ENCODE measurements at places on chromosomes 2 and 18.

- no peak for DNase-seq
Measured at GRCh38 chr2:120632796-120633646, 102.6 kb upstream of the GLI2 start.

- DNase-seq, result peak; percentile 16
Measured at GRCh38 chr18:13313006-13313686, 94.6 kb downstream of the LDLRAD4 start.

- no peak for DNase-seq
Measured at GRCh38 chr2:18454692-18455235, 105.7 kb downstream of the RDH14 start.

- no peak for DNase-seq
Measured at GRCh38 chr2:130864830-130865800, 28.4 kb downstream of the ARHGEF4 start.

DNA sequence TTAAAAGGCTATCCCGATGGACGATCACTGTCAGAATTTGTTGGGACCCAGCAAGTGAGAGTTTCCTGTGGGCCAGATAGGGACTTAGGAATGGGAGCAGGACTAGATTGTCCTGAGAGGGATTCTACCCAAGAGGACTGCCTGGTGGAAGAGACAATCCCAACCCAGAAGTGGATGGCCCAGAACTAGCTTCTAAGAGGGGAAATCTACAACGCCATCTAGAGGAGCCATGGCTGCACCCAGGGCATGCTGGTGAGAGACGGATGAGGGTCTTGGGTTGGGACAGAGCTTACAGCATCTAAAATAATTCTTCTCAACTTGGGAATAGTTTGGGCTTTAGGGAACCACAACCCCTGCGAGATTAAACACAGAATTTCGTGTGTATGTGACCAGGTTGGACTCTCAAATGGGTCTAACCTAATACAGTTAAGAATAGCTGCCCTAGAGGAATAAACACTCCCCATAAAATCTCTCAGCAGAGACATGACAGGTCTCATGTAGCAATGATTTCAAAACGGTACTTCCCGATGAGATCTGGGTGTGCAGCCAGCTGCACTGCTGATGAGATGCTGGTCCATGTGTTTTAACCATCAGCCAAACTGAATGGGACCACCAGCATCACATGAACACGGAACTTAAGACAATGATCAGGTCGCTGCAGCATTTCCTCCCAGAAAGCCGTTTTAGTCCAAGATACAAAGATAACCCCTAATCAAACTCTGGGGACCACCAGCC, 50.8 kb downstream of the CCBE1 start:
- no peak for DNase-seq

- DNase-seq, result peak; percentile 6
Measured at GRCh38 chr2:182642328-182642727, 73.7 kb upstream of the DNAJC10 start.

DNA sequence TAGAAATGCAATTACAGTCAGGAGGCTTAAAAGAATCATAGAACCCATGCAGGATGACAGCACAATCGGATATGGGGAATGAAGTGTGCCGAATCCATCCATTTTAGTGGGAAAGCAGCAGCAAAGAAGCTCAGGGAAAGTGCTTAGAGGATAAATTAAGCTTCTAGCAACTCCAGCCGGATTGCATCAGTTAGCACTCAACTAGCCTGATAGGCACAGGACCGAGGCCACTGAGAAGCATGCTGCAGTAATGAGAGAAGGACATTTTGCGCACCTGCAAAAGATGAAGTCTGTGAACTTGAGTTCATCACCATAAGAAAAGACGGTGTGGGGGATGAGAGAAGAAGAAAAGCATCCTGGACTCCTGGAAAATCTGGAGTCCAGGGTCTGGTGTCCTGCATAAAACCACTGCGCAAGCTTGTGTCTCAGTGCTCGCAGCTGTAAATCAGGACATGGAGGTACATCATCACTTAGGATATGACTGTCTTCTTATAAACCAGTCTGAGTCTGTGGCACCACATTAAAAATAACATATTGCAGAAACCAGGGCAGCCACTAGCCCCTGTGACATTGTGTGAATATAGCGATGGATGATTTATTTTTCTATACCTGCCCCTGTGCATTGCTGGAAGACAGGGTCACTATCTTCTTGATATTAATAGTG, 665.5 kb upstream of the SOX11 start:
- DNase-seq, result no peak

GRCh38 chr2:71299507-71299906, 32.1 kb upstream of the ZNF638 start:
- DNase-seq, result no peak

- no peak for DNase-seq
Measured at GRCh38 chr18:77102259-77103040, 30.1 kb downstream of the MBP start.

- DNase-seq, result no peak
Measured at GRCh38 chr2:68603059-68603458, 40.3 kb upstream of the PROKR1 start.

- no peak for DNase-seq
Measured at GRCh38 chr18:25935356-25935755, 155.1 kb downstream of the SS18 start.

GRCh38 chr2:35080231-35080910, 1275.2 kb upstream of the CRIM1 start:
- DNase-seq, result no peak

- DNase-seq, result no peak
Measured at GRCh38 chr18:46338766-46339165, 234.6 kb downstream of the HAUS1 start.

DNA sequence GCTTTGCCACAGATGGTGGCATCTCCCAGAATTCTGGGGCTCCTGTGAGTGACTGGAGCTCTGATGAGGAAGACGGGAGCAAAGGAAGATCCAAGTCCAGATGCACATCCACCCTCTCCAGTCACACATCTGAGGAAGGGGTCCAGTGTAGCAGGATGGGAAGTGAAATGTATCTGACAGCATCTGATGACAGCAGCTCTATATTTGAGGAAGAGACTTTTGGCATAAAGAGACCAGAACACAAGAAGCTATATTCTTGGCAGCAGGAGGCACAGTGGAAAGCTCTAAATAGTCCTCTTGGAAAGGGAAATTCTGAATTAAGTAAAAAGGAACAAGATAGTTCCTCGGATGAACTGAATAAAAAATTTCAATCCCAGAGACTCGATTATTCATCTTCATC, 23.5 kb upstream of the C1GALT1C1L start:
- DNase-seq, result no peak

- DNase-seq, result no peak
Measured at GRCh38 chr2:70498528-70498927, 55.1 kb downstream of the TGFA start.

- DNase-seq, result no peak
Measured at GRCh38 chr2:199692489-199692888, 158.5 kb downstream of the FTCDNL1 start.

DNA sequence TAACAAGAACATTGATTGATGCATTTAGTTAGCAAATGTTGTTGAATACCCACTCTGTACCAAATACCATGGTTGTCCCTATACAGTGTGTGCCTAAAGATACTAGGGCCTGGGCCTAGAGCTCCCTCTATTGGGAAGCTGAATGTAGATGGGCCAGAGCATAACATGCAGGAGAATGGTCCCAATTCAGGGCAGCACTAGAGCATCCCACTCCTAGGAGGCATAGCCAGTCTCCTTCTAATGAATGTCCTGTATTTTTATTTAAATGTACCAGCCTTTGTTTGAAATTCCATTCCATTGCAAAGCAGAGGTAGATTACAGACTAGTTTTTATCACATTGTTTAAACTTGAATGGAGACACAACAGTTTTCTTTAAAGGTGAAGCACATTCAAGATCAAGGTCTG, 90.6 kb downstream of the FEZ2 start:
- peak; percentile 17 for DNase-seq

- no peak for DNase-seq
Measured at GRCh38 chr2:35891528-35891927, 464.1 kb upstream of the CRIM1 start.

GRCh38 chr18:6610466-6610865, 119.0 kb upstream of the ARHGAP28 start:
- DNase-seq, result no peak

GRCh38 chr2:239904496-239904895, 120.6 kb downstream of the NDUFA10 start:
- DNase-seq, result no peak

- peak; percentile 64 for DNase-seq
Measured at GRCh38 chr18:59846814-59847490, 52.8 kb upstream of the PMAIP1 start.

DNA sequence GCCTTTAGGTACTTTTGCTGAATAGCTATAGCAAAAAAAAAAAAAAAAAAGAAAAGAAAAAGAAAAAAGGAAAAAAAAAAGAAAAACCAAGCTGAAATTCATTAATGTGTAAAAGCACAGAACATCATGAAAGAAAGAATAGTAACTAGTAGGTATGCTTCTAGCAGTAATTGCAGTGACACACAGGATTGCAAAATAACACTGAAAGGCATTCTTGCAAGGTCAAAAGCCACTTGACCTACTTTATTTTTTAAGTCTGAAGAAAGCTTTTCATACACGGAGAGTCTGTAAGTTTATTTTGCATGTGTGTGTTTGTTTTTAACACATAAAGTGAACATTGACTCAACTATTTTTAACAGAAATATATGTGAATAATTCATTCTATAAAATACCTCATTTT, 54.4 kb downstream of the DOK6 start:
- no peak for DNase-seq

- no peak for DNase-seq
Measured at GRCh38 chr2:113089916-113090315, 22.1 kb downstream of the IL1F10 start.

- no peak for DNase-seq
Measured at GRCh38 chr2:160199683-160200389, at the start of gene ITGB6. Gene ITGB6, minus strand, starts transcription at chr2:160200272. Its CDS starts 209 bp downstream, at chr2:160200063.

- no peak for DNase-seq
Measured at GRCh38 chr2:182598626-182599025, 117.4 kb upstream of the DNAJC10 start.

GRCh38 chr2:65075605-65076344, 19.6 kb downstream of the CEP68 start:
- DNase-seq, result no peak

GRCh38 chr2:47554311-47554905, 151.5 kb downstream of the MSH2 start:
- no peak for DNase-seq

- no peak for DNase-seq
Measured at GRCh38 chr2:118492335-118492734, 355.1 kb downstream of the EN1 start.

DNA sequence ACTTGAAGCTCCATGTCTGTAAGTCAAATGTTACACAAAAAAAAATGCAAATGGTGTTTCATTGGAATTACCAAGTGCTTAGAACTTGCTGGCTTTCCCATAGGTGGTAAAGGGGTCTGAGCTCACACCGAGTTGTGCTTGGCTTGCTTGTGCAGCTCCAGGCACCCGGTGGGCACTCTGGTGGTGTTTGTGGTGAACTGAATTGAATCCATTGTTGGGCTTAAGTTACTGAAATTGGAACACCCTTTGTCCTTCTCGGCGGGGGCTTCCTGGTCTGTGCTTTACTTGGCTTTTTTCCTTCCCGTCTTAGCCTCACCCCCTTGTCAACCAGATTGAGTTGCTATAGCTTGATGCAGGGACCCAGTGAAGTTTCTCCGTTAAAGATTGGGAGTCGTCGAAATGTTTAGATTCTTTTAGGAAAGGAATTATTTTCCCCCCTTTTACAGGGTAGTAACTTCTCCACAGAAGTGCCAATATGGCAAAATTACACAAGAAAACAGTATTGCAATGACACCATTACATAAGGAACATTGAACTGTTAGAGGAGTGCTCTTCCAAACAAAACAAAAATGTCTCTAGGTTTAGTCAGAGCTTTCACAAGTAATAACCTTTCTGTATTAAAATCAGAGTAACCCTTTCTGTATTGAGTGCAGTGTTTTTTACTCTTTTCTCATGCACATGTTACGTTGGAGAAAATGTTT, 97.9 kb upstream of the IL1R2 start:
- DNase-seq, result no peak

DNA sequence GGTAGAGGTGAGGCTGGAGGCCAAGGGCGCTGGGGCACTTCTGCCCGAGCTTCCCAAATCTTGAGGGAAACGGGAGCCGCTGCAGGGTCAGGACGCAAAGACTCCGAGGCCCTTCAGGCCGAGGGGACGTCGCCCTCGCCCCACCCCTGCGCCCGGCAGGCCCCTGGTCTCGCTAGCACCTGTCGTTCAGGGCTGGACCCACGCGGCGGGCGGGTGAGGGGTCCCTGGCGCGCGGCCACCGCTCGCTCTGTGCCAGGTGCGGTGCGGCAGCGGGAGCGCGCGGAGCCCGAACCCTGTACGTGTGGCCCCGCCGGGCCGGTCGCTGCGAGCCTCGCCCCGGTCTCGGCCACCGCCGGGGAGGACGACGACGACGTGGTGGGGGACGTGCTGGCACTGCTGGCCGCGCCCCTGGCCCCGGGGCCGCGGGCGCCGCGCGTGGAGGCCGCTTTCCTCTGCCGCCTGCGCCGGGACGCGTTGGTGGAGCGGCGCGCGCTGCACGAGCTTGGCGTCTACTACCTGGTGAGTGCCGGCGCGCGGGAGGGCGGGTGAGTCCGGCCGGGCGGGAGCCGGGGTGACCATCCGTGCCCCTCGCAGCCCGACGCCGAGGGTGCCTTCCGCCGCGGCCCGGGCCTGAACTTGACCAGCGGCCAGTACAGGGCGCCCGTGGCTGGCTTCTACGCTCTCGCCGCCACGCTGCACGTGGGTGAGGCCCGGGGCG, 4.9 kb downstream of the ERFE start:
- DNase-seq, result no peak

- no peak for DNase-seq
Measured at GRCh38 chr2:231602859-231603467, 10.3 kb downstream of the TEX44 start.

DNA sequence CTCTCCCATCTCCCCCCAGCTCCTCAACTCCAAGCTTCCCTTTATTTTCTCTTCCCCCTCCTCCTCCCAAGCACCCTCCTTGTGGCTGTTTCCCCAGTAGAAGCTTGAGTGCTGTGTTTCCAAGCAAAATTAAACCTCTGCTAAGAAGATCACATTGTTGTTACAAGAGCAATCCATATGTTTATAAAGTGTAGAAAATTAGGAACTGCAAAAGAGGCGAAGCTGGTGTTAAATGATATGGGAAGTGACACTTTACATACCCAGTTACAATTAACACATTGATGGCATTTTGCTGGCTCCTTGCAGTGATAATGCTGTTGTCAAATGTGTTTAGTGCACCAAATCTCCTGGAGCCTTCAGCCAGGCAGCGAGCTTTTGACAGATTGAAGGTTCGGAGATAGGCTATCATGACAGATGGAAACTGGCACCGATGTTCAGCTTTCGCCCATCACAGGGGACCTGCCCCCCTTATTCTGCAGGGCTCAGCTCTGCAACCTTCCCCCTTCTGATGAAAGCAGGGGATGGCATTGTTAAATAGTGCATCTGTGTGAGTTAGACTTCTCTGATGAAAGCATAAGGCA, 259.8 kb upstream of the ATP5MC3 start:
- DNase-seq, result no peak

DNA sequence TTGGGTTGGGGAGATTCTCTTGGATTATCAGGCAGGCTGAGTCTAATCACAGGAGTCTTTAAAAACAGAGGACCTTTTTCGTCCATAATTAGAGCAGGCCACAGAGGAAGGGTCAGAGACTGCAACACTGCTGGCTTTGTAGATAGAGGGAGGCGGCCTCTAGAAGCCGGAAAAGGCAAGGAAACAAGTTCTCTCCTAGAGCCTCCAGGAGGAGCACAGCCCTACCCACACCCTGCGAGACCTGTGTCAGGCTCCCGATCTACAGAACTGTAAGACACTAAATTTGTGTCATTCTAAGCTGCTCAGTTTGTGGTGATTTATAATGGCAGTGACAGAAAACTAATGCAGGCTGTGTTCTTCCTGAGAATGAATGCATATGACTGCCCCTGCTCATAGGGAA, 15.3 kb downstream of the ID2 start:
- no peak for DNase-seq

Measured in stimulated activated CD4-positive, alpha-beta T cell treated with anti-CD3 and anti-CD28 coated beads, Interleukin-1b, Interleukin-23, amount 100 ng/mL, for 48 hours (primary cell).